Hepatocyte (in vitro differentiated cells): ENCODE measurements at places on chromosomes 5 and 9. TPM values are rescaled to one million over a fixed set of nuclear protein-coding genes. Genes with fewer than 3 reads are reported as not detected.

DNA sequence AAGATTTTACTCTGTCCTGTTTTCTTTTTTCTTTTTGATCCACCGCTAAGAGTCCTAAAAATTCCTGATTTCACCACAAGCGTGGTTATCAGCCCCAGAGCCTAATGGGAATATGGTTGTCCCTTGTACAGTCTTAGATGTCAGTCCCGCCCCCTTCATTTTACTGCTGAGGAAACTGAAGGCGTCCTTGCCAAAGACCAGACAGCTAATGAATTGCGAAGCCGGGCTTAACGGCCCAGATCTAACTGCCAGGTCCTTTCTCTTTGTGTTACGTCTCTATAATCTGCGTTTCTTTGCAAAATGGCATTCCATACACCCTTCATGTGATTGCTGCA lies 497 bp downstream of the NSA2 start:
- DNase-seq, result peak; percentile 76

DNA sequence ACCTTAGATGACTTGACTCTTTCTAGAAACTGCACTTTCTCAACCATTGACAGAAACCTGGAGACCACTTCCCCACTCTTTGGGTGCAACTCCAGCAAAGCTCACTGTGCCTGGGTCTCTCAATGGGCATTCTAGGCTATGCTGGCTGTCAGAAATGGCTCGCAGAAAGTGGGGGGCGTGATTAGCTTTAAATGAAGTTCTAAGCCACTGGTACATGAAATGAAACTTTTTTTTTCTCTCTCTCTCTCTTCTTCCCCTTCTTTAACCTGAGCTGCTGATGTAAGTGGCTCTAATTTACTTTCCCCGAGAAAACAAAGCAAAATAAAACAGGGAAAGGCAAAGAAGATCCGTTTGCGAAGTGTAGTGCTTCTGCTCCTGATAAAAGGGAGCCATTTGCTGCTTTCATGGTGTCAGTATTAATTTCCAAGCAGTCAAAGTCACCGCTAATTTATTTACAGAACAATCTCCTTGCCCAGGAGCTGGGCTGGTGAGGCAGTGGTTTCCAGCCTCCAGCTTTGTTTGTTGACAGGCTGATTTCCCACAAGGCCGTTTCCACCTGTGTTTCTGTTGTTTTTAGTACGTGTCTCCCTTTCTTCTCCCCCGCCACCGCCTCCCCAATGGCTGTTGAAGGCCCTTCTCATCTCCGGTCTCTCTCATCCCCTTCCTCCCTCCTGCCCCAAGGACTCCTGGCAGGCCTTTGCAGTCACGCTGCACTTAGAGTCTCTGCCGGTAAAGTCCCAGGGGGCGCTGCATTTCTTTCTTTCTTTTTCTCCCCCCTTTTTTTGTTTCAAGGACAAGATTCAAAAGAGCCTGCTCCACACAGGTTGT lies 422.9 kb downstream of the EBF1 start:
- no peak for DNase-seq

CEL gene
- polyA plus RNA-seq, result 5.9 and 6.6 TPM in 2 replicates

DNA sequence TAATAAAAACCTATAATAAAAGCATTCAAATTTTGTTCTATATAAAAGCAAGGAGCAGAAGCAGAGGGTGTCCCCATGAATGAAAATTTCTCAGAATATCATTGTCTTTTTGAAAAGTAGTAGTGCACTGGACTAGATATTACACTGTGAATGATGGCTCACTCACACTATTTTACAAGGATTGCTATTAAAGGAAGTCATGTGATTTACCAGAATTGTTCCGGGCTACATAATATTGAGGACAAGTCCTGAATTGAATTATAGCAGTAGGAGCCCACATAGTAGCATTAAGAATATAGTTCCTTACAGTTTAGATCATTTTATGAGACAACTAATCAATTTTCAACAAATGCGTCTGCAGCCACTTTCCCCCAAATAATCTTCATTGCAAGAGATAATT lies 7.7 kb upstream of the TLE4 start:
- DNase-seq, result no peak

ISOC1 gene
- 45.9 and 67.3 TPM in 2 replicates for polyA plus RNA-seq

- DNase-seq, result no peak
These were observed 138.7 kb downstream of the RAPGEF6 start for GRCh38 chr5:131496400-131496713.

- DNase-seq, result no peak
These were observed 99.6 kb upstream of the SPEF2 start for GRCh38 chr5:35518104-35518503.

TAS2R1 gene
- polyA plus RNA-seq, result not detected in 2 replicates

MYMK gene
- polyA plus RNA-seq, result 0.91 and 1.3 TPM in 2 replicates

ANKDD1B gene
- polyA plus RNA-seq, result 0.71 and 2.3 TPM in 2 replicates
